ENCODE measurements at places on chromosomes 11 and 22. TPM values are rescaled to one million over a fixed set of nuclear protein-coding genes. Genes with fewer than 3 reads are reported as not detected.
A peak's percentile ranks its signal among the peaks of the same experiment; 100 is the strongest.

DNA sequence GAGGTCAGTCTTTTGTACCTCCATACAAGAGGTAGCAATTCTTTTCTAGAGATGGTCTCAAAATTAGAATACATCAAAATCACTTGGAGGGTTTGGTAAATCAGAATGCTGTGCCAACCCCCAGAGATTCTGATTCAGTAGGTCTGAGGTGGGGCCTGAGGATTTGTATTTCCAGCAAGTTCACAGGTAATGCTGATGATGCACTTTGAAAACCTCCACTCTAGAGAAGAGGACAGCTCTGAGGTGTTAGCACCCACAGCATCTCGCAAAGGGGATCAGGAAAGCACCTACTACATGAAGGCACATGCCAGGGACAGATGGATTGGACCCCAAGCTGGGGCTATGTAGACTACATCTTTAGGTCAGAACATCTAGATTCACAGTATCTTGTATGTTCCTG is 7.2 kb downstream of the KCTD14 start:
- DNase-seq: no peak

DNA sequence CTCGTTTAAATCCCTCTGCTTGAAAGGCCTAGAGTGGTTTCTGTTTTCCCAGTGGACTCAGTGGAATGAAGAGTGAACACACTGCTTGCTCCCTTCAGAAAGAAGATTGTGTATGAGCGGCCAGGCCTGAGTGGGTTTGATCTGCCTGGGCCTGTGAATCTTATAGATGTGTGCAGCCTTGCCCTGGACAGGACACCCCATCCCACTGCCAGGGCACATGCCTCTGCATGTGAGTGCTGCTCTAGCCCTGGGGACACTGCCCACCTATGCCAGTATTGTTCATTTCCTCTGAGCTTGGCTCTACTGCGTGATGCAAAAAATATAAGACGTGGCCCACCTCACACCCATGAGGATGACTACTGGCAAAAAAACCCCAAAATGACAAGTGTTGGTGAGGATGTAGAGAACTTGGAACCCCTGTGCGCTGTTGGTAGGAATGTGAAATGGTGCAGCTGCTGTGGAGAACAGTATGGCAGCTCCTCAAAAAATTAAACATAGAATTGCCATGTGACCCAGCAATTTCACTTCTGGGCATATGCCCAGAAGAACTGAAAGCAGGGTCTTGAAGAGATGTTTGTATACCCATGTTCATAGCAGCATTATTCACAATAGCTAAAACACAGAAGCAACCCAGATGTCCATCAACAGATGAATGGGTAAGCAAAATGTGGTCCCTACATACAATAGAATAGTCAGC is 27.3 kb upstream of the NECTIN1 start:
- no peak for DNase-seq

- DNase-seq: no peak
Observed at GRCh38 chr11:103924166-103925013, 112.0 kb upstream of the DDI1 start.

- no peak for DNase-seq
Observed at GRCh38 chr11:125075900-125076317, 12.8 kb downstream of the SLC37A2 start.

MMP27 gene
- total RNA-seq: not detected

- DNase-seq: no peak
Observed at GRCh38 chr11:15711311-15711710, 596.6 kb downstream of the INSC start.

TSPAN18 gene
- 1.2 TPM for total RNA-seq

GRCh38 chr11:2377511-2378443 is 667 bp downstream of the CD81 start:
- peak; percentile 55 for DNase-seq

GRCh38 chr22:44194569-44194968 is 13.8 kb downstream of the PARVG start:
- DNase-seq: no peak

DNA sequence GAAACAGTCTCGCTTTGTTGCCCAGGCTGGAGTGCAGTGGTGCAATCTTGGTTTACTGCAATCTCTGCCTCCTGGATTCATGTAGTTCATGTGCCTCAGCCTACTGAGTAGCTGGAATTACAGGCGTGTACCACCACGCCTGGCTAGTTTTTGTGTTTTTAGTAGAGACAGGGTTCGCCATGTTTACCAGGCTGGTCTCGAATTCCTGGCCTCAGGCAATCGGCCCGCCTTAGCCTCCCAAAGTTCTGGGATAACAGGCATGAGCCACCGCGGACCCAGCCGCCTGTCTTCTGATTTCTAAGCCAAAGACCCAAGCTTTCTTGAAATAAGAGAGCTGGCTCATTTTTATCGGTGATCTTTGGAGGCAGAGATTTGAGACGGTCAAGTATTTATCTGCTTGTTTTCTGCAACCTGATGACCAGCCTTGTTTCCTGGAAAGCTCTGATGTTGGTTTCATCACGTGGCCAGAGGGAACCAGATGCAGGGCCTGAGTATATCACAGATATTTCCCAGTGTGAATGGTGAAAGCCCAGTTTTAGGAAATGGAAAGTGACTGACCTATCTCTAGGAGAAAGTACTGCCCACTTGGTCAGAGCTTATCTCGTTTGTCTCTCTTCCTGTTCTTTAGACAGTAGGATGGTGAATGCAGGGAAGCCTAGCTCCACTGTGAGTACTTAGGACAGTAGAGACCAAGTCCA is 5.7 kb upstream of the SIDT2 start:
- no peak for DNase-seq

- DNase-seq: no peak
Observed at GRCh38 chr11:128603003-128603696, 15.8 kb upstream of the ETS1 start.

- no peak for DNase-seq
Observed at GRCh38 chr22:38327805-38328204, 10.6 kb upstream of the CSNK1E start.

DNA sequence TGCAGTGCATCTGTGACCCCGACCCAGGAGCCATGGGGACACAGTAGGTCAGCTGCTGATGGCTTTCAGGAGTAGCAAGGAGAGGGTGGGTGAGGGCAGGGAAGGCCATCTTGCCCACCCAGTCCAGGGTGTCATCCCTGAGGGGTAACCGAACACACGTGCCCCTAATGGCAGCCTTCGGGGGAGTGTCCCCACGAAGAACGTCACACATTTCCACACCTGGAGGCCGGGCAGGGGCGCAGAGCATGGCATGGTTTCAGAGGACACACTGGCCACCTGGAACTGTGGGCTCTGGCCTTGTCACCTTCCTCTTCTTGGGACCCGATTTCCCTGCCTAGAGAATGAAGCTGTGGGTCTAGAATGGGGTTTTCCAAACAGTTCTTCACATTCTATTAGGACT is 19.4 kb upstream of the BAIAP2L2 start:
- DNase-seq: no peak

- peak; percentile 55 for DNase-seq
Observed at GRCh38 chr22:17842386-17842785, 68.1 kb upstream of the BID start.

Data from CD8-positive, alpha-beta memory T cell (primary cell).